Astrocyte of the hippocampus (primary cell): ENCODE measurements at places on chromosomes 1 and 21.

DNA sequence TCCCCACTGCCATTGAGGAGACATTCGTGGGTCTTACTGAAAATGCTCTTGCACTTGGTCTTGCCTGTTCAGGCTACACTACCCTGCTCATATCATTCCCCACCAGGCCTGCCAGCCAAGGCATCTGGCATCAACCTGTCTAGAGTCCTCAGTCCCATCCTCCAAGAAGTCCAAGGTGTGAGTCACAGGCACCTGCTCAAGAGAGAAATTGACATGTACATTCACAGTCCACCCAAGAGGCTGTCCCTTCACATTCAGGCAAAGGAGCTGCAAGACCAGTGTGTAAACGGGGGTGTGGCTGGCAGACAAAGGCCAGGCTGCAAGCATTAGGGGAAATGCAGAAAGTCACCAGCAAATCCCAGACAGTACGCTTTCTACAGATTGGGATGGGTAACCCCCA lies 13.1 kb upstream of the PLA2G2C start:
- DNase-seq, result no peak

DNA sequence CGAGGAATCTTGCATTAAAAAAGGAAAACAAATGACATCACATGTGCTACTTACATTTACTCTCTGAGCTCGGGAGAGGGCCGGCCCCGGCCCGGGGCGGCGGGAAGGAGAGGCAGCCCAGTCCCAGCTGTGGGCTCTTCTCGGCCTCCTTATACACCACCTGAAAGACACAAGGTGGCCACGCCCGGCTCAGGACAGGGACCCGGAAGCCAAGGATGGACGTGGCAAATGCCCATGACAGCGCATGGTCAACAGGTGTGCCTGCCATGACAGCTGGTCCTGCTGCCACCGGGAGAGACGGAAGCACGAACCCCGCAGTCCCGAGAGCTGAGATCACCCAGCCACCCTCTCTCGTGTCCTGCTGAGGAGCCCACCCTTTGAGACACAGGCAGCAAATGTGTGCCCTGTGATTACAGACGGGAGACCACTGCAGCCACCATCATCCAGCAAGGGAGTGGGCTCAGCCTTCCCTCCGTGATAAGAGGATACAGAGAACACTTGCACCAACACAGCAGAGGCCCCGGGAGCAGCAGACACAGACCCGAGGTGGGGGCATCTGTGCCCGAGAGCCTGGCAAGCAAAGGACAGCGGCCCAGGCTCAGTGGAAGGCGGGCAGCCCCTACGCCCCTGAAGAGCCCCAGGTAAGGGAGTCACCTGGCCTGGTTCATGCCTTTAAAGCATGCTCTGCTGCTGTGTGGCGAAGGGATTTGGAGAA lies 8.7 kb downstream of the TPRG1L start:
- no peak for DNase-seq

DNA sequence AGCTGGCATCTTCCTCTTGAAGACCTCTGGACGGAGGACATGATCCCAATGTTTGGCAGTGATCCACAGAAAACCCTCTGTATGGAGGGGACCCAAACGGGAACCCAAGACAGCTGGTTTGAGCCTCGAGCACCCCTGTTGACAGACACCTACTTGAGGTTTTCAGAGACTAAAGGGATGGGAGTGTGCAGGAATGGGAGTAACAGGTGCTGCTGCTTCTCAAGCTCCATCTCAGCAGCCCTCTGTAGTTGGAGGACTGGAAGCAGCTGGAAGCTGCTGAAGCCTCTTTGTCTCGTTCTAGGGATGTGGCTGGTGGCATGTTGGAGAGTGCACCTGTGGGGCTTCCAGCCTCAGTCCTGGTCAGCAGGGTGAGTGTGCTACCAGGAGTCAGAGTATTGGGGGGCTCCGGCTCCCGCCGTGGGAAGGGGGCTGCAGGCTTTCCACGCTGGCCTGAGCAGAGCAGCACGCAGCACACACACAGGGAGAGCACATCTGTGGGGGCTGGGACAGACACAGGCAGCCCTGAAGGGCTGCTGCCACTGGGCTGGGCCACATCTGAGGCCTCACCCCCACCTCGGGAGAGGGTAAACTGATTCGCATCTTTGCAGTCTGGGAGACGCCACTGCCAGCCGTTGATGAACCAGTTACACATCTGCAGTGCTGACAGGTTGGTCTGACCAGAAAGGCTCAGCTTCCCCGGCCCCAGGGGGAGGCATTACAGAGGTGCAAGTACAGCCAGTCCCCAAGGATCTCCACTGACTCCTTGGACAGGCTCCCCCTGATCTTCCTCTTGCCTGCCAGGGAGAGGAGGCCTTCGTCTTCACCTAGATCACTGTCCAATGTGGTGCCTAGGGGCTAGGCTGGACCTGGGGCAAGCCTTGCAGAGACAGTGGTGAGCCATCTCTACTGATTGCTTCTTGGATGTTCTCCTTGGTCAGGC lies 56.6 kb downstream of the ADSS2 start:
- no peak for DNase-seq

GRCh38 chr1:180630408-180631193 lies 1.2 kb upstream of the XPR1 start:
- no peak for DNase-seq

DNA sequence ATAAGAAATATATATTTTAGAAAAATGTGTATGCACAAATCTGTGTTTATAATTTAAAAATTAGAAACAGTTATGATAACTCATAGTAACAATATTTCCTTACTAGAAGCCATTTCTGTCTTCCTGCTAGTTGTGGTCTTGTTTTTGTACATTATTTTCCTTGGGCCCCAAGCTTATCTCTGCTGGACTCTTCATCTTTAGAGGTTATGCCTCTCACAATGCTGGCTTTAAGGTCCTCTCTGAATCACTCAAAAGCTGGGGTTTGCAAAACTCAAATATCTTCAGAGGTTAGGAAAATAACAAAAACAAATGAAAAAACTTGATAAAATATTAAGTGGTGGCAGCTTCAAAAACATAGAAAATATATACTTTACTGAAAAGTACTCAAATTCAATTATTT lies 133.8 kb downstream of the PTPRC start:
- no peak for DNase-seq

DNA sequence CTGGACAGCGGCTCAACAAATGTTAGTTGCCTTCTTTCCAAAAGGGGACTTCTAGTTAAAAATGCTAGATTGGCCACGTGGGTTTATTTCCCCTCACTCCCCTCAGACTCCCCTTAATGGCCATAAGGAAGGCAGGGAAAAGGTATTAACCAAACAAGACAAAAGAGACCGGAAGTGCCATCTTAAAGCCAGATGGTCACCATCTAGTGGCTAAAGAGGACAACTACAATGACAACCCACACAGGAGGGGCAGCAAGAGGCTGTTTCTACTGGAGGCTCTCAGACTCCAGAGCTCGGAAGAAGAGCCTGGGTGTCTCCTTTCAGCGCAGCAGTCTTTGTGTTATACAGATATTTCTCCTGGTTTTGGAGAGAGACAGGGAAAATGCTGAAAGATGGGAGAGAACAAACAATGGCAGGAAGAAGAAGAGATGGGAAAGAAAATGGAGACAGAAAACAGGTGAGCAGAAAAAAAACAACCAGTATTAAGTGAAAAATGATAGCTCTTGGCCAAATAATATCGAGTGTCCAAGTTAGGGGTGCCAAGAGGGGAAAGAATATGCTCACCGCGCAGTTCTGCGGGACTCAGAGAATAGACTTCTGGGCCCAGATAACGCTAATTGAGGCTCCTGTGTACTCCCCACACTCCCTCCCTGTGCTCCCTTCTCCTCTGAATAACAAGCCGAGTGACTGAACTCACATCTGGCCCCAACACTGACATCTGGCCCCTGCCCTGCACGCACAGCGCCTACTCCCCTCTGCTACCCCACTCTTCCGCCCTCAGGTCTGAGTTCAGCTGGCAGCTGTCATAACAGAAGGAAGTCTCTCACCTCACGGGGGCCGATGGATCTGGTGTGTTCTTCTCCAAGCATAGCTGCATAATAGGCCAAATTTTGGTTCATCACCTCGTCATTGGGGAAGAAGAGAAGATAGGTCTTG lies 9.6 kb downstream of the P3H1 start:
- DNase-seq, result peak; percentile 73

DNA sequence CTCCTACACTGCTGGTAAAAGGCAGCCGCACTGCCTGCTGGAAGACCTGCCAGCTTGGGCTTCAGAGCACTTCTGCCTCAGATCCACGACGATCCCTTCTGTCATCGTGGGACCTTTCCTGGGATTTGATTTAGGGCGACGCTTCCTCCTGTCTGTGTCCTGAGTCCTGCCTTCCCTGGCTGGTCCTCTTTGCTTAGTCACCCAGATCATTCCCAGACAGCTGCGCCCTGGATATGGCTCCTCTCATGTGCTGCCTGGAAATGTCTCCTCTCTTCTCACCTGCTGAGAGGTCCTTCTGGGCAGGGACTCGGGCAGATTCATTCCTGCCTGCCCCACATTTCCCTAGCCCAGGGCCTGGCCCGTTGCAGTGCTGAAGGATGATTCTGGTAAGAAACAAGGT lies 72.4 kb upstream of the POU3F1 start:
- no peak for DNase-seq

- no peak for DNase-seq
Observed at GRCh38 chr1:109890115-109890953, 20.3 kb upstream of the CSF1 start.

DNA sequence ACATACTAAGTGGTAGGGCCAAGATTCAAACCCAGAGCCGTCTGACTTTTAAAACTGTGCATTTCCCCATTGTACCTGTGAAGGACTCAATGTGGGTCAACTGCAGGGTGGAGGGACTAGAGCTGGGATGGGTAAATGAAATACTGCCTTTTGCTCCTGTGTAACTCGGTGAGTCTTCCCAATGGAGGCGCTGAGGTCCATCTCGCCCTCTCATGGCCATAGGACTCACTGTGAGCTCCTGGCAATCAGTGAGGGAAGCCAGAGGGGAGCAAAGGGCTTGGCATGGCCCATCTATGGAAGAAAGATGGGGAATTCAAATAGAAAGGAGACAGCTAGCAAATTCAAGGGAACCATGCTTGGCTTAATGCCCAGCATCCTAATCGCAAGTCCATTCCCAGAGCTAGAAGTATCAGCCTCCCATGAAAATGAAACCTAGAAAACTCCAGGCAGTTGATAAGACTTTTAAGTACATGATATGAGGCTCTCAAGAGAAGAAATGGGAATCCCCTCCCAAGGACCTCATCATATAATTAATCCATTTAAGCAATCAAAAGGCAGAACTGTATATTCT lies 25.4 kb upstream of the CGN start:
- DNase-seq, result no peak

GRCh38 chr1:10682108-10682445 lies 114.4 kb downstream of the CASZ1 start:
- DNase-seq, result no peak

DNA sequence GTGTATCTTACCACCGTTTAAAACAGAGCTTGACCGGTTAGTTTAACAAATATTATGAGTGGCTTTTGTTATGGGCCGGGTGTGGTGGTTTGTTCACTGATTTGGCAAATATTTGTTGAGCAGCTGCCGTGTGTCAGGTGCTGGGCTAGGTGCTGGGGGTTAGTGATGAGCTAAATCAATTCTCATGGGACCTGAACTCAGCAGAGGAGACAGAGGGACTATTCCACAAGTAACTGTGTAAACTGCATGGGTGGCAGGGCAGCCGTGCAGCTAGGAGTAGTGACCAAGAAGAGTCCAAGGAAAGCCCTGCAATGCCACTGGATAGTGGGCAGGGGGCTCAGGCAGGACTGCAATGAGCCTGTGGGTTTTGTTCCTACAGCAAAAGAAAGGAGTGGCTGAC lies 11.2 kb upstream of the C2CD2 start:
- no peak for DNase-seq

DNA sequence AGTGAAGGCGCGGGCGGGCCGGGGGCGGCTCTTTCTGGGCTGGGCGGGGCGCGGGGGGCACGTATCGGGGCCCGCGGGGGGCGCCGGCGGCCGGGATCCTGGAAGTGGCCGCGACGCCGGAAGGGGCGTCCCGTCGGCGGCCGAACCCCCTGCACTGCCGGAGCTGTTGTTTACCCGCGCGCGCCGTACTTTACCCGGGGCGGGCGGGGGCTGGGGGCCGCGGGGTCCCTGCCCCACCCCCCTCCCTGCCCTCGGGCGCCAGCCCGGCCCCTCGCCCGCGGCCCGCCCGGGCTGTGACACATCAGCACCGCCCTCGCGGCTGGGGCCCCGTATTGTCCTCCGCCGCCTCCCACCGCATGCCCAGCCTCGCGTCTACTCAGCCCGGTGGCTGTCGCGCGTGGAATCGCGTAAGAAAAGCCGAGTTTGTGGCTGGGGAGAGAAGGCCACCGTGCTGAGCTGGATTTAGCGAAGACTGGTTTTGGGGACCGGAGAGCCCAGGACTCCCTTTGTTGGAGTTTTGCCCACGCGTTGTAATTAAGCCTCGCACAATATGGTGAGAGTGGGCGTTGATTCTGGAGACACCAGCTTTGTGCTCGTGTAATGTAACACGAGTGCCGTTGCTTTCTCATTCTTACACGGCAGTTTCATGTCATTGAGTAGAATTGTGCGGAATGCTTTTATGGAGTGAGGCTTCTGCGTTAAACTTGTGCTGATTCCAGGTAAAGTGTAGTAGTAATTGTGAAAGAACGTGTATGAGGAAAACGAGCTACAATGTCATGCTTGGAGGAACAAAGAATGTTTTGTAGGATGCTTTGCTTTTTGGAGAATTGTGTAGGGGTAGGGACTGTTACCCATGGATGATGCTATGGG lies 559 bp downstream of the BACH1 start:
- peak; percentile 81 for DNase-seq

- DNase-seq, result no peak
Observed at GRCh38 chr21:45528981-45529784, 13.1 kb downstream of the SLC19A1 start.

DNA sequence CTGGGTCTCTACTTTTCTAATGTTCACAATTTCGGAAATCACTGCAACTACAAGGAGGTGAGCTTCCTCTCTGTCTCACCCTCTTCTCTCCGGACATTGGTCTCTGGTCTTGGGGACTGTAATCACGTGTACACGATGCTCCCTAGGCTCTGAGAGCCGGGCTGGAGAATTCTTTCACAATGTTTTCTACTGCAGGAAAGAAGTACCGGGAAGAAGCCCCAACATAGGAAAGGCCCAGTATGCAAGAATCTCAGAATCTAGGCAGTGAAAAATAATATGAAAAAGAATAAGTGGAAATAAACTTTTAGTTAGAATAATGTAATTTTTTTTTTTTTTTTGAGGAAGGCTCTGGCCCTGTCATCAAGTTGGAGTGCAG lies 13.5 kb upstream of the HJV start:
- DNase-seq, result no peak

GRCh38 chr1:240293706-240294105 lies 202.0 kb downstream of the FMN2 start:
- DNase-seq, result peak; percentile 4

DNA sequence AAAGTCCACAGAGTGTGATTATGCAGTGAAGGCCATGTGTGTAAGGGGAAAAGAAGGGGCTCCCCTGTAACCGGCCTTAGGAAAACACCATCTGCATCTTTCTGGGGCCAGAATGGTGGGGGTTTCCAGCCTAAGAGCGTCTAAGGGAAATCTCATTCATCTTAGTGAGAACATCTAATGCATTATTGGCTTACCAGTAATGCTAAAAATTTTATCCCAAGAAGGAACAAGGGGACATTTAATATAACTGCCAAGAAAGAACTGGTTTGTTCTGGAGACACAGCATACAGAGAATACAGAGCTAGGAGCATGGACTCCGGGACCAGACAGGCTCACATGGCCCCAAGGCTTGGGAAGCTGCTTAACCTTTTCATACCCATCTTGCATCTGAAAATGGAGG lies 58.3 kb upstream of the DSCAM start:
- no peak for DNase-seq

GRCh38 chr1:19969898-19970660 lies 9.3 kb downstream of the PLA2G2A start:
- no peak for DNase-seq

- DNase-seq, result peak; percentile 49
Observed at GRCh38 chr21:36881228-36881627, 85.2 kb downstream of the HLCS start.

- DNase-seq, result no peak
Observed at GRCh38 chr1:109677459-109677858, 9.6 kb downstream of the GSTM2 start.
